NCI-H524 (cell line): ENCODE measurements at places on chromosomes 7 and 10.
A peak's percentile ranks its signal among the peaks of the same experiment; 100 is the strongest.

DNA sequence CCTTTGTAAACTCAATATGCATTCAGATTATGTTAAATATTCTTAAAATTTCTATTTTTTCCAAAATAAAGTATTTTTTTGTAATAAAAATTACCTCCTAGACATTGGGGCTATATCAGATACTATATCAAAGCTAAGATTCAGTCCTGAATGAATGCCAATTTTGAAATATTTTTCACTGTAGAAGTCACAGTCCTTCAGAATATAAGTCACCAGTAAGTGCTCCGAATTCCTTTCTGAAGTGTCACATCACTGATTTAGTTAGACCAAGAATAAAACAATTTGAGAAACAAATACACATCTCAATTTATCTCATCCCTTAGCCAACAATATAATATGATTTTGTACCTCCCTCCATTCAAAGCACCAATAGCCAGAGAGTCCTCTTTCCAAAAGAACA lies 33.9 kb upstream of the GSAP start:
- DNase-seq: no peak

DNA sequence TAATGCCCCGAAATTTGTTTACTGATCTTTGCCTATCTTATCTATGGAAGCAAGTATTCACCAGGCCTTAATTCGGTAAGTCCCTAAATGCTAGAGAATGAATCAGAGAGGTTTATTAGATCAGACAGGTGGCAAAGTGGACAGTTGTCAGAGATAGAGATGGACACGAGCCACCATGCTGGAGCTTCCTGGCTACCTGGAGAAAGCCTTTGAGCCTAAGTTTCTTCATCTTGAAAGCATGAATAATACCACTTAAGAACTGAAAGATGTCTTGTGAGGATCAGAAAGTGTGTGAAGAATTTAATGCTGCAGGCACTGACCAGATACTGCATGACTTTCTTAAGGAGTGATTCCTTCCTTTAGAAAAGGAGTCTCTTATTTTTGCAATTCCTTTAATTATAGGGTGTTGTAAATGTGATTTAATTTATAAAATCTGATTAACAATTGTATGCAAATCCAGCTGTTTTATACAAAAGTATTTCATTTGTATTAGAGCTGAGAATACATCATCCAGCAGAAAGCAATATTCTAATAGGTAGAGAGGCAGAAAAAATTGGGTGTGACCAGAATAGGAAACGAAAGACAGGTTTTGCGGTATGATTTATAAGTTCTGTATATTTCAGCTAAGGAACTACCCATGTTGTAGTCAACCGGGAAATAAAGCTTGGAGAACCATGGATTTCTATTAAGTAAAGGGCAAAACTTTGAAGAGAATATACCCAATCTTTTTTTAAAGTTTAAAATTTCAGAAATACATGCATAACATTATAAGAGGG lies 82.7 kb downstream of the SMURF1 start:
- DNase-seq: no peak

GRCh38 chr10:101244321-101245050 lies 15.2 kb upstream of the LBX1 start:
- no peak for DNase-seq

- no peak for DNase-seq
Observed at GRCh38 chr10:35378541-35379210, 42.4 kb downstream of the CCNY start.

DNA sequence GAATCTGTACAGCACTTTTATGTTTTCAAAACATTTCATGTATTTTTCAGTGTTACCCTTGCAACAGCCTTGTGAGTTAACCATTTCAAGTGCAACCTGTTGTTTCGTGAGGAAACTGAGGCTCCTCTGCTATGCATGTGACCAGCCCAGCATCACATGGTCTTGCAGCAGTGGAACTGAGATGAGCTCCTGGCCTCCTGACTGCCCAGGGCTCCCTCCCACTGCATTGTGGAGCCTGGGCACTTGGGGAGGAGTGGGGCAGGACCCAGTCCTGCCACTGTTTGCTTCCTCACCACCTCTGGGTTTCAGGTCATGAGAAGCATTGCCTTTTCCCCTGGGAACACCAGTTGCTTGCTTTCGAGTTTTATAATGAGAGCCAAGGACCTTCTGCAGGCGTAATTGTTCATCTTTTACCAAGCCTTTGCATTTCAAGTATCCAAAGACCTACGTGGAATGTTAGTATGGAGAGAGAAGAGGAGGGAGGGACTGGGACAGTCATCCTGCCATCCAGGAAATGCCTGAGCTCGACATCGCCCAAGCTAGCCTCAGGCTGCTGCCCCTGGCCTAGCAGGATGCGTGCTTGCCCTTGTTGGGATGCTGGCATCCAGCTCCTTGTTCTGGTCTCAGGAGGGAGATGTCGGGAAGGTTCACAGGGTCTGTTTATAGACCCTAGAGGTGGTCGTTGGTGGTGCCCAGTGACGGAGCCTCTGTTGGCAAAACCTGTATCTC lies 32.3 kb upstream of the BHLHA15 start:
- no peak for DNase-seq

DNA sequence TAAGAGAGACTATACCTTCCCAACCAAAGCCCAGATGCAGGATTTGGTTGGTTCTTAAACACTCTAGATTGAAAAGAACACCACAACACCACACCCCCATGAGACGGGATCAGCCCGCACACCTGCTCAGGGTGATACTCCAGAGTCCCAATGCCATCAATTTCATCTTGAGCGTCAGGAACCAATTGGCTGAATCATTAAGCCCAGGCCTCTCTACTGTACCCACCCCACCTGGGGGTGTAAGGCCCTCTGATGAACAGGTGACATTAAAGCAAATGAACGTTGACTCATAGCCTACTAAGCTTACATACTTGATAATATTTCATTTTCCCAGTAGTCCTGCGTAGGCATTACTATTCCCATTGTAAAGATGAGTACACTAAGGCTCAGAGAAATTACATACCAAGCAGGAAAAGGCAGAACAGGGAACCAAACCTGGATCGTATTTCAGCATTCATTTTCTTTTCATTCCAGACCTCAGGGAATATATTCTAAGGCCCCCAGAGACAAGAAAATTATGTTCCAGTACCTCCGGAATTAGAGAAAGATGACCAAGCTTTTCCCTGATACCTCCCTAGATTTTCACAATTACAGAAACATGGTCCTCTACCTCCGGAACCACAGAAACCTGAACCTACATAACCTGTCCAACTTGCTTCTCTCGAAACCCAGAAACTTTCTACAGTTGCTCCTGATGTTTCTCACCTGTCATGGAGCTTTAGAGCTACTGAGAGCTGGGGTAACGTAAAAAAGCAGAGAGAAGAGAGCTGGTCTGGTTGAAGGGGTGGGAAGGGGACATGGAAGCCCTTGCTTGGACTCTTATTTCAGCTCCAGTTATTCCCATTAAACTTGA lies 43.1 kb upstream of the KDM7A start:
- DNase-seq: no peak

GRCh38 chr10:103062854-103063590 lies 130.1 kb downstream of the NT5C2 start:
- DNase-seq: no peak

GRCh38 chr7:23106057-23106822 lies 655 bp downstream of the KLHL7 start:
- DNase-seq: peak; percentile 62

GRCh38 chr10:852386-852785 lies 79.1 kb downstream of the LARP4B start:
- no peak for DNase-seq

GRCh38 chr7:155788616-155789000 lies 23.7 kb downstream of the SHH start:
- no peak for DNase-seq

DNA sequence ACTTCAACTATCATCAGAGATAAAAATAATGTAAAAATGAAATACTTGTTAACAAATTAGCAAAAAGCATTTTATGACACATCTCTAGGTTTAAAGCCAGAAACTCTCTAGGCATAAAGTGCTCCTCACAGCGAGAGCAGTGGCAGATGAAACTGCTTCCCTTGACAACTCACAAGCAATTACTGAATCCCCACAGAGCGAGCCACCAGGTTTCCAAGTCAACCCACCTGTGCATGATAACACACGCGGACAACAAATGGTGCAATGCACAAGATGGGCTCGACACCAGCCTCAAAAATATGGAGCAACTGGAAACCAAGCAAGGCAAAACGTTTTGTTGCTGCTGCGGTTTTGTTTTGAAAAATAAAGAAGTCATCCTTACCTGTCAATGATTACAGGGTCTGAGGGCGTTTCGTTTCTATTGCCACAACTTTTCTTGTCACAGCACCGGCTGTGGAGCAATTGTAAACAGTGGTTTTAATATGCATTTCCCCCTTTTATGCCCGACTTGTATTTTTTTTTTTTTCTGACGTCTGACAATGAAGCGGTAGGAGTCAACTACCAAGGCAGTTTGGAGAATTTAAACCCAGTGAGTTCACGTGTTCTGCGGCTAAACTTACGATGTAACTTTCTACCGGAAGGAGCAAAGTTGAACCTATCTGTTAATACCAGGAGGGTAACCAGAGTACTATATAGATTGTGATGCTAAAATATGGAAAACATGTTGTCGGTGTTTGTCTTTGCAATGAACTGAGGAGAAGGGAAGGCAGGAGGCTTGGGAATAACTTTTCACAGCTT lies 7.0 kb downstream of the EBF3 start:
- DNase-seq: no peak

- peak; percentile 23 for DNase-seq
Observed at GRCh38 chr10:61000769-61001730, 57.1 kb upstream of the RHOBTB1 start.

GRCh38 chr7:47663213-47663612 lies 81.3 kb upstream of the TNS3 start:
- DNase-seq: no peak

DNA sequence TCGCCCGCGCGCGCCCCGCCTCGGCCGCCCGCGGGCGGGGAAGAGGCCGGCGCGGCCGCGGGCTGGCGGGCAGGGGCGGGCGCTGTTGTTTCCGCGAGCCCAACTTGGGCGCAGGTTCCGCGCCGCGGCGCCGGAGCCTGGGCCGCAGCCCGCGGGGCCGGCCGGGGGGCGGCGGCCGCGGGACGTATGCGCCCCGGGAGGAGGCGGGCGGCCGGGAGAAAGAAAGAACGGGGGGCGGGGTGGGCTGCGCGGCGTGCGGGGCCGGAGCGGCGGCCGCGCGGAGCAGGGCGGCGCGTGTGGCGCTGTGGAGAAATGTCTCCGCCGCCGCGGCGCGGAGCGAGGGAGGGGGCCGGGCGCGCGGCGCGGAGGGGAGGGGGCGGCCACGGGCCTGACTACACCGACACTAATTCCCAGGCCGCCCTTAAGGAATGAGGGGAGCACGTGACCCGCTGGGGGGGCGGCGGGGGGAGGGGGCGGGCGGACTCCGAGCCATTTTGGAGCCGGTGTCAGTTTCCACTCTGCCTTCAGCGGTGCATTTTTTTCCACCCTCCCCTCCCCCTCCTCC lies at the start of gene BMI1:
BMI1 (plus strand) TSS at position 509 of the 565 bp plus-strand sequence. CDS start 5,351 bp downstream, outside the sequence.
- peak; percentile 34 for DNase-seq

DNA sequence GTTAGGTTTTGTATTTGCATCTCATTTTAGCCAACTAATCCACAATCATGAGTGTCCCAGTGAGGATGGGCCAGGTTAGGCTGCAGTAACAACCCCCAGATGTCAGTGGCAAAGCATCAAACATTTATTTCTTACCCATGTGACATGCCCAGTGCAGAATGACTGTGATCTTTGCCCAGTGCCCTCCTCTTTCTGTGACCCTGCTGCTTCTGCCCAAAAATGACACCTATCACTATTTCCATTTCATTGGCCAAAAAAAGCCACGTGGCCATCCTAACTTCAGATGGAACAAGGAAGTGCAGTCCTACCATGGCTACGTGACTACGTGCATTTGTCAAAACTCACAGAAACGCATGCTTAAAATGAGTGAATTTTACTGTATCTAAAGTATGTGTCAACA lies 109.2 kb upstream of the PRR15 start:
- no peak for DNase-seq

GRCh38 chr10:33109788-33110469 lies 151.9 kb upstream of the ITGB1 start:
- DNase-seq: no peak

DNA sequence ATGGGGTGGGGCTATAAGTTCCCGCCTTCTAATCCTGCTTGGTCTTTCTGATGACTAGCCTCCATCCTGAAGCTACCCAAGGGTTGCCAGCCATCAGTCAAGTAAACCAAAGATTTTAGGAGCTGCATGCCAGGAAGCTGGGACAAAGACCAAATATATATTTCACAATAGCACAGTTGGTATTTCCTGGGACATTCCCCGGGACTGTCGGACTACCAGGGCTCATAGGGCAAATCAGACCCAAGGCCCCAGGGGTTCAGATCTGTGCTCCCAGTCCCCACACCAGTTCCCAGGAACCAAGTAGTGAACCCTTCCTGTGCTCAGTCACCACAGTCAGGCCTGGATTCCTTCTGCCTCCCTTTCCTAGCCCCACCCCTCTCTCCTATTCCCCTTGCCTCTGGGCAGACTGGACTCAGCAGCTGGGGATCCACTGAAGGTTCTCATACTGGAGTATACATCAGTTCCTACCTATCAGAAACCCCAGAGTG lies 5.7 kb upstream of the CXCL12 start:
- no peak for DNase-seq

- DNase-seq: no peak
Observed at GRCh38 chr7:12222889-12223579, 11.9 kb downstream of the TMEM106B start.

- DNase-seq: no peak
Observed at GRCh38 chr7:129072479-129073011, 17.6 kb upstream of the TNPO3 start.

DNA sequence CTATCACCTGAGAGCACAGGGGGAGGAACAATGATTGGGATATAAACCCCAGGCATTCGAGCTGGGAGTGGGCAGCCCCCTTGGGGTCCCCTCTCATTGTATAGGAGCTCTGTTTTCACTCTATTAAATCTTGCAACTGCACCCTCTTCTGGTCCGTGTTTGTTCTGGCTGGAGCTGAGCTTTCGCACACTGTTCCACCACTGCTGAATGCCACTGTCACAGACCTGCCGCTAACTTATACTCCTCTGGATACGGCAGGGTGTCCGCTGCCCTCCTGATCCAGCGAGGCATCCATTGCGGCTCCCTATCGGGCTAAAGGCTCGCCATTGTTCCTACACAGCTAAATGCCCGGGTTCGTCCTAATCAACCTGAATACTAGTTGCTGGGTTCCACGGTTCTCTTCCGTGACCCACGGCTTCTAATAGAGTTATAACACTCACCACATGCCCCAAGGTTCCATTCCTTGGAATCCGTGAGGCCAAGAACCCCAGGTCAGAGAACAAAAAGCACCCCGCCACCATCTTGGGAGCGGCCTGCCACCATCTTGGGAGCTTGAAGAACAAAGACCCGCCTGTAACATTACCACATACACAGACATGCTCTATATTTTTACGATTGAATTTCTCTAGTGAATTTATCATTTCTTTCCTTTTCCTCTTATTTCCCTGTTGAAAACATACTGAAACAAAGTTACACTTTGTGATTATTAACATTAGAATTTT lies 9.0 kb downstream of the ZWINT start:
- DNase-seq: no peak

- DNase-seq: no peak
Observed at GRCh38 chr7:106599343-106599698, 61.6 kb downstream of the CCDC71L start.
